ENCODE measurements at places on chromosomes 1 and 21.
A peak's percentile ranks its signal among the peaks of the same experiment; 100 is the strongest.

GRCh38 chr1:91397605-91398004, 7.0 kb downstream of the HFM1 start:
- DNase-seq, result no peak

DNA sequence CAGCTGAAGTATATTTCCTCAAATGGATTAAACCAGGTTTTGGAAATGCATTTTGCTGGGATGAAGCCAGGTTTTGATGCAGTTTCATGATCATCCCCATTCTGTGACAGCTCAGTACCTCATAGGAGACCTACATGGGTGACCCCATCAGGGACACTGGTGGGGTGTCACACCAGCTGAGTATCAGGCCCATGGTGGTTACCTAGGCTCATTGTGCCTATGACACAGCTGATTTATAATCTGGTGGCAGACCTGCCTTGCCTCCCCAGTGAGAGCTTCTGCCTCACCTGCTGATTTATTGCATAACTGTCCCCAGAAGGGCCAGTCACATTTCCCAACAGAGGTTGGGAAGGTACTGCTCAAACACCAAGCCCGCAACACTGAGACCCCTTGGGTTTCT, 3.8 kb downstream of the NCF2 start:
- DNase-seq, result no peak

GRCh38 chr1:147541672-147542568, 619 bp downstream of the BCL9 start:
- DNase-seq, result peak; percentile 84

DNA sequence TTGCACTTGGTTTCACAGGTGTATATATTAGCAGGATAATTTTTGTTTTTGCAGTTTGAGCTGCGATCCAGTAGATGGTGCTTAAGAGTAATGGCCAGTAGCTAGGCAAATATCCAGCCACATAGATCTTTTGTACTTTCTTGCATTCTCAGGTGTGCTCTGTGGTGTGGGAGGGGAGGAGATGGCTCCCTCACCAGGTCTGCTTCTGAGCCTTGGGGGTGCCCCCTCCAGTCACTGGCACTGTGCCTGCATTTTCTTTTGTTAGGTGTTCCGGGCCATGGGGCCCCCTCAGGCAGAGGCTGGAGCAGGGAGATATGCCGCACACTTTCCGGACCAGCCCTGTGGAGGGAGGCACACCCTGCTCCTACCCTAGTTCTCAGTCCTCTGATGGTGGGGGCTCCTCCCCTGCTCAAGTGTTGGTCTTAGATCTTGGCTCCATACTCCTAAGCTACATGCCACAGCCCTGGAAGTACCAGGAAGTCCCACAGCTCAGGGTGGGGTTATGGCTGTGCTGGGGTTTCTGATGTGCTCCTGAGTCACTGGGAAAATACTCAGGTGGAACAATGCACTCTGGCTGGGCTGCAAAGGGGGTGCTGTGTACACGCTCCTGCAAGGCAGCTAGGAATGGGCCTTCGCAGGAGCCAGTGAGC, 197.6 kb upstream of the DMRTA2 start:
- DNase-seq, result no peak

DNA sequence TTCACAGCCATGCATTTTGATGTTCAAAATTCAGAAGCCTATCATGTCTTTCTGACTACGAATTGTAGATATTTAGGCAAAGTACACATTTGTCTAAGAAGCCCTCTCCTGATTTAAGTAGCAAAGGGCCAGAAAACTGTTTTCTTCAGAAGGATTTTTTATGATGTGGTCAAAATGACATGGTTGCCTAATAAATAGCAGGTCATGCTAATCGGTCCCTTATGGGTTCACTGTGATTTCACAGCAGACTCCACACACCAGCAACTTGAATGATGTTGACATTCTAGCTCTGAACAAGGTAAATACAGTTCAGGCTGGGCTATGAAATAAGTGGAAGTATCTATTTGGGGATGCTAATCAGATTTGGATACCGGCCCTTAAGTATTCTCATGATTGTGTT, 178.7 kb upstream of the DPYD start:
- DNase-seq, result no peak

GRCh38 chr1:220353229-220354012, 81.2 kb upstream of the RAB3GAP2 start:
- DNase-seq, result no peak

DNA sequence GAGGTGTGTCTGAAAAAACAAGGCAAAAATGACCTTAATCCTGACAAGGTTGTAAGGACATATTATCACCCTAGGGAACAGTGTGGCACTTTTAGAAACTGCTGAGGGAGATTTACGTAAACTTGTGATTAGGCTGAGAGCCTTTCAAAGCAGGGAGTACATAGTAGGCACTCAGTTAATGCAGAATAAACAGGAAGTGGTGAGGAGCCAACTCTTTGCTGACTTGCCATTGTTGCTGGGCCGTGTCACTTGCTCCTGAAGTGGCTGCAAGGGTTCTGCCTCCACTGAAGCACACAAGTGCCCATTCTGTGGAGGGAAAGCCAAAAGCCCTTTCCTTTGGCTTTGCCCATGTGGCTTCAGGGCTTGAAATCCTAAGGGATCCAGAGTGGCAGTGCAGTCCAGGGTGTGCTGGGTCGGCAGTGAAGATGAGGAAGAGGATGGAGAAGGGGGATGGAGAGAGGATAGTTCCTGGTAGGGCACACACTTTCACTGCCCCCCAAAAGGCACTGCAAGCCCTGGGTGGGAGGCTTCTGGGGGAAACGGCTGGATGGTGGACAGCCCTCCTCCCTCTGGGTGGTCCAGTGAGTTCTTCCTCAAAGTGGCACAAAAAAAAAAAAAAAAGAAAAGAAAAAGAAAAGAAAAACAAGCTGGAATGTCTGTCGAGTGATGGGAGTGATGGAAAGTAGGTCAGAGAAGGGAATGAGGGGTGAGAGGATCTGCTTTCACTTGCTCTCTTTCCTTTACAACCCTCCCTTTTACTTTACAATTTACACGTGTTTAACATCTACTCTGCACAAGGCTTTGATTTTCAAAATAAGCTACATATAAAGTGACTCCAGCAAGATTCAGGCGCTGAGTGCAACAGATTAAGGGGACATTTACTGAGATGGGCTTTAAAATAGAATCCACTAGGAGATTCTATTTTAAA, 13.7 kb upstream of the RHEX start:
- DNase-seq, result no peak

All from hindlimb muscle (tissue), 1 donor.